CD4-positive, alpha-beta T cell treated with Interleukin-17A for 4 hours (primary cell): ENCODE measurements at places on chromosomes 1 and 21.

DNA sequence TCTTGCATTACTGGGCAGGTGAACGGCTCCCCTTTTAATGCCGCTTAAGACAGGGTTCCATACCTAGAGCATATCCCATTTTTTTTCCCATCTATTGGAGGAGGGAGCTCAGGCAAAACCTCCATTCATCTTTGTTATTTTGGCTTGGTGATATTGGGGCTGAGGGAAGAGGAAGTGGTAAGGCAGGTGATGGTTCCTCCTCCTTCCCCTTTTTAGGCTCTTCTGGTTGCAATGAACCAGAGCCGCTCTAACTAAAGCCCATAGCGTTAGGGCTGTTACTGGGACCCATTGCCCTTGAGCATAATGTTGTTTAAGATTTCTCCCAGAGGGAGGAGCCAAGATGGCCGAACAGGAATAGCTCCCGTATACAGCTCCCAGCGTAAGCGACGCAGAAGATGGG, 21.1 kb downstream of the PYHIN1 start:
- DNase-seq, result no peak

GRCh38 chr21:45575993-45576837, 34.0 kb upstream of the SLC19A1 start:
- no peak for DNase-seq

DNA sequence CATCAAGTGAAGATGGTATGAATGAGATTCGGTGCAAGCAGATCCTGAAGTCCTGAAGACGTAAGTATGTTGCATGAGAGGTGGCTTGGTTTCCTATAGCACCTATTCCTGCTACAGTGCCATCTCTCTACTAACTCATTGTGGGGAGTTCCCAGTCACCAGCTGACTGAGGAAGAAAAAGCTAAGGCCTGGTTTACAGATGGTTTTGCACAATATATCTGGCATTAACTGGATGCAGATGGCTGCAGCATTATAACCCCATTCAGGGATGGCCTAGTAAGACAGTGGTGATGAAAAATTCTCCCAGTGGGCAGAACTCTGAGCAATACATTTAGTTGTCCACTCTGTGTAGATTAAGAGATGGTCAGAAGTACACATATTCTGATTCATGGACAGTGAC, 36.7 kb downstream of the RTCA start:
- no peak for DNase-seq

DNA sequence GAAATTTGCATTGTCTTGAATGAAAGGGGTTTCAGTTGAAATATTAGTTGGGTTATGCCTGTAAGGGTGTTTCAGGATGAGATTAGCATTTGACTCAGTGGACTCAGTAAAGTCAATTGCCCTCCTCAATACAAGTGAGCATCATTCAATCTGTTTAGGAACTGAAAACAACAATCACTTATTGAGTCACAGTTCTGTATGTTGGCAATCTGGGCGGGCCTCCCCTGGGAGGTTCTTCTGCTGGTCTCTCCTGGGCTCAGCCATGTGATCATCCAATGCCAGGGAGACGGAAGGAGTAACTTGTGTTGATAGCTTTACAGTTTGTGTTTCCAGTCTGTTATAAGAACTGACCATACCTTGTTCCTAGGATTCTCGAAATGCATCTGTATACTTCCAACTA, 262.9 kb upstream of the RUNX1 start:
- DNase-seq, result no peak

DNA sequence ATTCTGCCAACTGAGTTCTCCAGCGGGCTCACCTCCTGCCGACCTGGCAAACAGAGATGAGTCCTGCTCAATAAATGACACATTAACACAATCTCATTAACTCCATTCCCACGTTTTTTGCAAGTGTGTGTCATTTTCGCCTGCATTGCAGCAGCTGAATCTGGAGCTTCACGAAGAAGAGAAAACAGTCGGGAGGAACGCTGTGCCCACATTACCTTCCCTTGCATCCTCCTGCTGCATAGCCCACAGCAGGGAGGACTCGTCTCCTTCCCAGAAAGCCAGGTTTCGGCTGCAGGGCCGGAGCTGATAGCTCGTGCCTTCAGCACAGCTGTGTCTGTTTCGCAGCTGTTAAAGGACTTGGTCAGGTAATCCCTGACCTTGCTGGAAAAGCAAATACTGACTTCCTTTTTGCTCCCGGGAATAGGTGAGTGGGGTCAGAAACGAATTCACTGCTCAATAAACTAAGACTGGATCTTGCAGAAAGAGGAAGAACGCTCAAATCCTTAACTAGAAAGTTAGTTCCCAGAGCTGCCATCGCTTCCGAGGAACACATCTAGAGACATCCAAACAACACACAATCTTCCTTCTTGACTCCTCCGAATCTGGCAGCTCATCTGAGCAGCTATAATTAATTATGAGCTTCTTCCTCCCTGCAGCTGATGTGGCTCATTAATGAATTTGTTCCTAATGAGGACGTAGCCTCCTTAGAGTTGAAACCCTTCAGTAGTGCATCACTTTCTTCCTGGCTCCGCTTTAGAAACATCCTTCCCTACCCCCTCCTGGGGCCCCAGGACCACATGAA, 33.0 kb downstream of the KANK4 start:
- DNase-seq, result no peak

GRCh38 chr1:241518476-241519307, 863 bp downstream of the FH start:
- no peak for DNase-seq

GRCh38 chr1:247517795-247518612, 18.2 kb downstream of the OR2C3 start:
- no peak for DNase-seq

DNA sequence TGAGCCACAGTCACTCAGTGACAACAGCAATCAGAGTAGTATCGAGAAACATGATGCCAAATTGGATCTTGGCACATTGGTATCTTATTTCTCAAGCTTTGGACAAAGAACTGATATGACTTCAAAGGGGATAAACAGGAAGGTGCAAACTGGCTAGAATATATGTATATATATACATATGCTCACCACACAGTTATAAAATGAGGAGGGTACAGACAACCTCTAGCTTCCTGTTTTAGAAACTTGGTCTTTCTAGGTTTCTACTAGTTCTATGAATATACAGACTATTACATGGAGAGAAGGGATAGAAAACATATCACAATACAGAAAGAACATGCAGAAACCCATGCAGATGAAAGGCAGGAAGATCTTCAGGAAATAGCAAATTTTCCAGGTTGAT, 292.1 kb upstream of the SNX7 start:
- DNase-seq, result no peak

DNA sequence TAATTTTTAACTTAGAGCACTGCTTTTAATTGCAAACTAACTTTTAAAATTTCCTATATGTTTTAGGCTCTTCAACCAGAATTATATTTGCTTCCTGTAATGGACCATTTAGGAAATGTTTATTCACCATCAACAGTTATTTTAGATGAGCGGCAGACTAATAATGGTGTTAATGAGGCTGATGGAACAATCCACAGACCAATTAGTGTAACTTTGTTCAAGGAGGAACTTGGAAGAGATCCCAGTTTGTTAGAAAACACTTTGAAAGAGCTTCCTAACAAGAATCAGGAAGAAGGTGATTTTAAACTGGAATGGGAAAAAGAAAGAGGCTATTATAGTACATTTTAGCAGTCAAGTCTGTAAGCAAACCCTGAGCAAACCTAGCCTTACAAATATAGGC, 19.4 kb upstream of the GNG5 start:
- DNase-seq, result no peak

DNA sequence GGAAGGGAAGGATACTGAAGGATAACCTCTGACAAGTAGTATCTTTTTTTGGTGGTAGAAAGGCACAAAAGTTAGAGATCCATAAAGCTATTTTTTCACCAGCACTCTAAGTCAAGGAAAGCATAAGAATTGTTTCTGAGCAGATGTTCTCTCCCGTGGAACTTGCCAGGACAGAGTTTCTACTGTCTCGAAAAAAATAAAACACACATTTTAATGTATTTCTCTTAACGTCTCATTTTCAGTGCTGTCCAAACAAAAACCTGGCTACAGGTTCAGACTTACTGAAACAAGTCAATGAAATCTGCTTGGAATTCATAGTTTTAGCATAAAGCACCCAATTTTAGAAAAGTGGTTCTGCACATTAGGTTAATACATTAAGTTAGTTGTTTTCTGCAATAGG, 338.3 kb downstream of the LTN1 start:
- no peak for DNase-seq

DNA sequence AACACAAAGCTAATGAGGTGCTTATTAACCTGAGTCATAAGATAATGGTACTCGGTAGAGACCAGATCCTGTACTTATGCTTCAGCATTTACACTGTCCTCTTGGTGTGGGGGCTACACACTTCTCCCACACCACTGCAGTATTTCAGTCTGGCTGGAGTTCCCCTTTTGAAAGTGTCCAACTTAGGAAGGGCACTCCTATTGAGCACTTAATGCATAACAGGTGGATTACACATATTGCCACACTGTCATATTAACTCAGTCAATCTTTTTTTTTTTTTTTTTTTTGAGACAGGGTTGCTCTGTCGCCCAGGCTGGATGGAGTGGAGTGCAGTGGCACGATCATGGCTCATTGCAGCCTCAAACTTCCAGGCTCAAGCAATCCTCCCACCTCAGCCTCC, 1.5 kb downstream of the GPATCH4 start:
- DNase-seq, result no peak

DNA sequence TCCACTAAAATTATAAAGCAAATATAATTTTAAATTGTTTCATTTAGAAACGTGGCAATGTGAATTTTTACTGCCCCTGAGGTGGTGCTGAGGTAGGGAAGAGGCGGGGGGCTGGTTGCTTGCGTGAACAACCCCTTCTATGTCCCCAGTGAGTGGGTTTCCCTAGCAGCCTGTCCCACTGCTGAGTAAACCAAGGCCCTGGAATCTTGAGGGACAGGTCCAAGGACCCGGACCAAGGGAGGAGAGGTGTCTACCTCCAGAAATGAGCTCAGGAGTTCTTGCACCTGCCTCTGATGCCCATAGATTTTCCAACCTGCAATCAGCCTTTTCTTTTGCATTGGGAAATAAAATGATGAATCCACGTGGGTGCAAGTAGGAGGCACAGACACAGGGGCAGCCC, 649 bp upstream of the LDLRAD1 start:
- DNase-seq, result no peak

GRCh38 chr1:112565800-112566199, 53.1 kb downstream of the ST7L start:
- no peak for DNase-seq

DNA sequence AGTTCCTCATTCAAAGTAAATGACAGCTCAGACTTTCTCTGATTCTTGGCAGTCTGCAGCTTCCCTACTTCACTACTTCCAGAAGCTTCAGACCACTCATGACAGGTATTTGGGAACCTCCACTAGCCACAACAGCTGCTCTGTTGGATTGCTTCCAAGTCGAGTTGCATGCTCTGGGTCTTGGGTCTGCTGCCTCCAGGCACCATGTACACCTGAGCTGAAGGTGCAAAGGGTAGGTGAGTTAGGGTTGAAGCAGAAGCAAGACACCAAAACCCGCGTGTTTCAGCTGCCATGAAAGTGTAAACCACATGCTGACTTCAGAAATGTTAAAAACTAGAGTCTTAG, 62.7 kb downstream of the ZNF684 start:
- no peak for DNase-seq

- DNase-seq, result peak; percentile 32
Observed at GRCh38 chr1:42777852-42778251, 6.9 kb upstream of the TMEM269 start.

DNA sequence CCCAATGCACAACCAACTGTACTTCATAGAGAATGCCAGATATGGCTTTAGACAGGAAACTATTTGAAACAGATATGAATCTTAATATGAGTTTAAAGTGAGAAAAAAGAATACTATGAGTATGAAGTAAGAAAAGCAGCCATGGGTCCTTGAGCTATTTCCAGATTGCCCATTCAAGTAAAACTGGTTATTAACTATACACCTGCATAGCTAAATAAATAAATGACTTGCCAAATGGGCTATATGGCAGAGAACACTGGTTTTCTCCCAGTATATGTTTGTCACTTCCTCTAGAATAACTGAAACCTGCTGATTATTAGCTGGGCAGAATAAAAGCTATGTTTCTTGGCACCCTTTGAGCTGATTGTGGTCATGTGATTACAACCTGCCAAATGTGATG, 17.0 kb upstream of the CD1C start:
- no peak for DNase-seq

- DNase-seq, result no peak
Observed at GRCh38 chr1:116003823-116004222, 27.5 kb downstream of the SLC22A15 start.

DNA sequence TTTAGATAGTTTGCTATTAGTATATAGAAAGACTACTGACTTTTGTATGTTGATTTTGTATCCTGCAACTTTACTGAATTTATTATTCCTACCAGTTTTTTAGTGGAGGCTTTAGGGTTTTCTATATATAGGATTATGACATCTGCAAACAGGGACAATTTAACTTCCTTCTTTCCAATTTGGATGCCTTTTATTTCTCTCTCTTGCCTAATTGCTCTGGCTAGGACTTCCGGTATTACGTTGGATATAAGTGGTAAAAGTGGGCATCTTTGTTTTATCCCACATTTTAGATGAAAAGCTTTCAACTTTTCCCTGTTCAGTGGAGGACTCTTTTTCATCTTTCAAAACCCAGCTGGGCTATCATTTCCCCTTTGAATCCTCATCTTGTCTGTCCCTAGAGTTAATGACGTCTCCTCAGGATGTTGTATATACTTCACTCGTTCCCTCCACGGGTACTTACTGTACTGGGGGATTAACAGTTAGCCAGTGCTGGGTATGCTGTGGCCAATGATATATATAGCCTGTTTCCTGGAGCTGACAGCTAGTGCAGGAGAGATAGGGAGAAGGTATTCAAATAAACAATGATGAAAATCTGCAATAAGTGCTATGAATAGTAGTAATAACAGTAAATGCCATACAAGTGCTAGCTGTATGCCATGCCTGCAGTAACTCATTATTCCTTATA, 9.8 kb downstream of the ACOT11 start:
- no peak for DNase-seq

DNA sequence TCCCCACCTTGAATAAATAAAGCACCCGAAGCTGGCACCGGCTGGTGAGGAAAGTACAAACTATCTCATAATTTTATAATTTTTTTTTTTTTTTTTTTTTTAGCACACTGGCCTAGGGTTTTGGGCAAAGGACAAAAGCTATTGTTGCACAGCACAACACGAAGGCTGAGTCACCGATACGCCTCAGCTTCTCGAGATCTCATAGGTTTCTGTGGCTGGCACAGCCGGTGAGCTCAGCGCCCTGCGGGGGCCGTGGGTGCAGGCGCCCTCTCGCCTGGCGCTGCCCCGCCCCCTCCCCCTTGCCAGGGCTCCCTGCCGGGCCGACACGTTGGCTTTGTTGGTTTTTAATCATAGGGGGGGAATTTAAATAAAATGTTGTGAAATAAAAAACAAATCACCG, 17.2 kb downstream of the CASZ1 start:
- DNase-seq, result no peak

GRCh38 chr1:216325336-216325735, 97.9 kb downstream of the USH2A start:
- DNase-seq, result no peak

GRCh38 chr1:84208935-84209334, 64.9 kb downstream of the PRKACB start:
- no peak for DNase-seq

GRCh38 chr1:236381565-236382158, 12.4 kb upstream of the EDARADD start:
- no peak for DNase-seq
